ENCODE measurements at places on chromosomes 1 and 21.

DNA sequence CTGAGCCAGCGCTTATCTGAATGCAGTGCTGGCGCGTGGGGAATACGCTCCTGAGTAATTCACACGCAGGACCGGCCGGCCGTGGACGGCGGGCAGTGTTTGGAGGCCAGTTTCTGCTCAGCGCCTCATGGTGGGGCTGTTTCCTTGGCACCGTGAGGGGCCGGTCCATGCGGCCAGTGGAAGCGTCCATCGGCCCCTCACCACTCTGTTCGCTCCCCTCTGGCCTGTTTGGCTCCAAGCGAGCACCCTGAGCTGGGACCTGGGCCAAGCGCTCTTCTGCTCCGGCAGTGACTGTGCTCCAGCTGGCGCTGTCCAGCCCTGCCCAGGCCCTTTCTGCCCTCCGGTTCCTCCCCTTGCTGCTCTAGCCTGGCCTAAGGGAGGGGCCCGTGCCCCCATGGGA is 16.3 kb upstream of the PLCH2 start:
- no peak for DNase-seq

GRCh38 chr21:25759573-25759972 is 24.8 kb downstream of the GABPA start:
- no peak for DNase-seq

DNA sequence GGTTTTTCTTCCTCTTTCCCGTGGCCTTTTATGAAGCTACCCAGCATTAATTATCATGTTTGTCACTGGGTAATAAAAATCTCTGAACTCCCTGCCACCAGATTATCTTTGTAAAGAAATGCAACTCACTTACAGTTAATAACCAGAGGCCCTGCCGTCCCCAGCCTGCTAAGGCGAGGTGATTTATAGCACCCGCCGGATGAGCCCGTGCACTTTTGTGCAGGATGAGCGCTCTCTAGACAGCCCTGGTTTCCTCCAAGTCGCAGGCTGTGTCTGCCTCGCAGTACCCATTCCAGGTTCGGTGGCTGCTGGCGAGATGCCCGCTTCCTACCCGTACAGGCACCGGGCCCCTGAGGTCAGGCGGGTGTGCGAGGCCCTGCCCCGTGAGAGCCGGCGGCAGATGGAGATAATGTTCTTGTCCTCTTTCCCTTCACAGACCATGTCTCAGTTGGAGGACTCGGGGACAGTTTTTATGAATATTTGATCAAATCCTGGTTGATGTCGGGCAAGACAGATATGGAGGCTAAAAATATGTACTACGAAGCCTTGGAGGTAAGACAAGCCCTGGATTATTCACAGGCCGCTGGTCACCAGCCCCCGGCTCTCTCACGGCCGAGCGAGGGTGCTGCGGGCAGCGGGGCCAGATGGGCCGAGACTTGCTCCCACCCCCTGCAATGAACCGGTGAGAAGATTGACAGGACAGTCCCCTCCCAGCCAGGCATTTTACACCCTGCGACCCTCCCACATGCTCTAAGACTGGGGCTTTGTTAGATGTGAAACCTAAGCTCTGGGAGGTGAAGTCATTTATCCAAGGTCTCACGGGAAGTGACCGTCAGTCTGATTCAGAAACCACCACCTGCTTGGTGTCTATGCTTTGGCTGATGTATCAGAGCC is 28.5 kb upstream of the SELENON start:
- no peak for DNase-seq

DNA sequence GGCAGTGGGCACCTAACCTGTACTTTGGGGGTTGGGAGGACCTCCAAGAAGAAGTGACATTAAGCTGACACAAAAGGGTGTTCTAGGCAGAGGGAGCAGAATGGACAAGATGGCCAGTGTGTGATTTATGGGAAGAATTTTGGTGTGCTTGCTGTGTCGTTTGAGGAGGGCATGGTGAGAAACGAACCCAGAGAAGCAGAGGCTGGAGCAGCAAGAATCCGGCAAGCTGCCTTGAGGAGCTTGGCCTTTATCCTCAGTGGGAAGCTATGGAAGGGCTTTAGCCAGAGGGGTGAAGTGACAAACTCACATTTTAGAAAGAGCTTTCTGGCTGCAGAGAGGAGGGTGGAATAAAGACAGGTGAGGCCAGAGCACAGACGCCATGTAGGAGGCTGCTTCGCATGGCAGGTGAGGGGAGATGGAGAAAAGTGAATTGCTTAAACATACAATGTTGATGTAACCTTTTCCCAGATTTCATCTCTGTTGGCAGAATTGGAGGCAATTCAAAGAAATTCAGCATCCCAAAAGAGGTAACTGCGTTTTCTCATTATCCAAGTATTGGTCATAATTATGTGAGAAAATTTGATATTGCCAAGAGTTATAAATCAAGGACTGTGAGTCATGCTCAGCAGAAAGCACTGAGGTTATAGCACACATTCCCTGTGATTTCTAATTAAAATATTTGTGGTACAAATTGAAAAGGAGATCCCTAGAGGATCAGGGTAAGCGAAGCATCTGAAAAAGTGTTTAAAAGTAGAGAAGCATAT is 26.5 kb downstream of the TRIM45 start:
- peak; percentile 86 for DNase-seq

Data from fibroblast of skin of scalp (primary cell).